ENCODE measurements at places on chromosomes 16 and 17. TPM values are rescaled to one million over a fixed set of nuclear protein-coding genes. Genes with fewer than 3 reads are reported as not detected.

GRCh38 chr16:83579436-83579835 is 228.3 kb upstream of the HSBP1 start:
- DNase-seq = no peak

GRCh38 chr17:907725-908124 is 71.9 kb downstream of the NXN start:
- DNase-seq = no peak

The MYO15B gene
- 197 TPM for total RNA-seq

The CNGB1 gene
- 0.14 TPM for total RNA-seq

DNA sequence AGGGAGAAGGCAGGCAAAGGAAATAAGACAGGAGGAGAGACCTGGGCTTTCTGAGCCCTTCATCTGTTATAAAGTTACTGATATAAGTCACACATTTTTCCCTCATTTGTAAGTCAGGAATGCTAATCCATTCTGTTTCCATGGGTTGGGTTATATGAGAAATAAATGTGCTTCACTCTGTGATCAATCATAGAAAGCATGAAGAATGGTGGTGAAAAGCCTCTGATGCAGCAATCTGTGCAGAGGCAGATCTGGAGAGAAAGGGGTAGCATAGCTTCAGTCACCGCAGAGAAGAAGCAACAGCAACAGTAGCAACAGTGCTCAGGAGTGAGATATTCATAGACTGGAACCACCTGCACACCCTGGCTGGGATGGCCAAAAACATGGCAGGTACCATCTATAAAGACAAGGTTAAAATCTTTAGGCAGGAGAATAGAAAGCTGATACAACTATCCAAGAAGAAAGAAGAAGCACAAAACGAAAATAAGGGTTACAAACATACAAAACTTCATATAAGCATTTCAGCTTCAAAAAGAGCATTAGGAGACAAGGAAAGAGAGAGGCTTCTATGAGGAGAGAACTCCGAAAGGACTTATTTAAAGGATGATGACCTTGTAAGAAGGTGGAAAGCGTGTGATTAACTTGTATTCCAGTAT is 41.9 kb downstream of the TMEM100 start:
- DNase-seq = no peak

- no peak for DNase-seq
Measured at GRCh38 chr16:933581-933980, 37.2 kb downstream of the LMF1 start.

The TSC2 gene
- 93.4 TPM for total RNA-seq

The KRTAP4-9 gene
- not detected for total RNA-seq

The CDH1 gene
- total RNA-seq = 131 TPM

- DNase-seq = peak; percentile 65
Measured at GRCh38 chr17:42518046-42518754, 17.8 kb upstream of the NAGLU start.

Measured in lung (tissue), 17 donors.